Endothelial cell (in vitro differentiated cells): ENCODE measurements at places on chromosomes 1 and 21.

DNA sequence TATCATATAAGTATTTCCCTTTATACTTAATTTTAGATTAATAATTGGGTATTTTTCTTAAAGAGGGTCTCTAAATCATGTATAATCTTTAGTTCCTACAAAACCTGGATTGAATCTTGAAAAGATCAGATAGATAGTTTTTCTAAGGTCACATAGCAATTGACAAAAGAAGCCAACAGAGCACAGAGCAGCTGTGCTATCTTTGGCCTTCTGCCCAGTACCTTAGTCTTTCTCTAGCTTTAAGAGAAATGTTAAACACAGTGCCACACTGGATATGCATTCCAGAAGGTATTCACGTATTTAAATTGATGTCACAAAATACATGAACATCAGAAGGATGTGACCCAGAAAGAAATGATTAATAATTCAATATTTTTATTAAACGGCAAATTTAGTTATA, 86.8 kb downstream of the C21orf91 start:
- DNase-seq: no peak

- DNase-seq: no peak
Measured at GRCh38 chr1:61079296-61079897, 3.0 kb upstream of the NFIA start.

DNA sequence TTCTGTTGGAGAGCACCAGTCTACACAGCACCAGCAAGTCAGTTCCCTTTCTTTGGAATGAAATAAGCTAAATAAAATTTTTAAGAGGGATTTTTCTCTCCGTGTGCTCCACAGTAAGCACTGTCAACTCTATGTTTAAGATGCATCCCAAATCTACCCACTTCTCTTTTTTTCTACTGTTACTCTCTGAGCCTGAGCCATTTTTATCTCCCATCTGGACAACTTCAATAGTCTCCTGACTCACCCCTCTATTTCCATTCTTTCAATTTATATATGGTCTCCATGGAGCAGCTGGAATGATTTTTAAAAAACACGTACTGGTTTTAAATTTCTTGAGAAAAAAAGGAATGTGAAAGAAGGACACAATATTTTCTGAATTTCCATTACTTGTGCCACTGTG, 24.7 kb upstream of the CCT8 start:
- no peak for DNase-seq

DNA sequence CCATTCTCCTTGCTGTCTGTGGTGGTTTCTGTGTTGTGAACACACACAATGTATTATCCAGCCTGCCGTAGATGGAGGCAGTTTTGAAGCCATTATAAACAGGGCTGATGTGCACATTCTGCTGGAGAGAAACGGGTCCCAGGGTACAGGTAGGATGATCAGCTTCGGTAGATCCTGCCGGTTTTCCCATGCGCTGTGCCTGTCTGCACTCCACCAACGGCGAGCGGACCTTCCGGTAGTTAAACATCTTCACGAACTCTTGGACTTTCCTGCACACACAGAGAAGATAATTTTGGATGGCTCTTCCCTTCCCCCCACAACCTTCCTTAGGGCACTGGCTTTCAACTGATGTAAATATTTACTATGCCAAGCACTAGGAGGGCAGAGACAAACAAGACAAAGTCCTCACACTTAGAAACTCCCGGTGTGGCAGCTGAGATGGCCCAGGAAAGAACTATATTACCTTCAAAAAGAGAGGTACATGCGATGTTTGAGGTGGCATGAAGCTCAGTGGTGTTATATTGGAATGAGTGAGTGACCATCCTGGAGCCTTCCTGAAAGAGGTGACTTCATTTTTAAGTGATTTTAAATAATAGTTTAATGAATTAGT, 41.7 kb downstream of the ALPL start:
- no peak for DNase-seq

GRCh38 chr1:201693890-201694607, 134.9 kb upstream of the IPO9 start:
- no peak for DNase-seq

DNA sequence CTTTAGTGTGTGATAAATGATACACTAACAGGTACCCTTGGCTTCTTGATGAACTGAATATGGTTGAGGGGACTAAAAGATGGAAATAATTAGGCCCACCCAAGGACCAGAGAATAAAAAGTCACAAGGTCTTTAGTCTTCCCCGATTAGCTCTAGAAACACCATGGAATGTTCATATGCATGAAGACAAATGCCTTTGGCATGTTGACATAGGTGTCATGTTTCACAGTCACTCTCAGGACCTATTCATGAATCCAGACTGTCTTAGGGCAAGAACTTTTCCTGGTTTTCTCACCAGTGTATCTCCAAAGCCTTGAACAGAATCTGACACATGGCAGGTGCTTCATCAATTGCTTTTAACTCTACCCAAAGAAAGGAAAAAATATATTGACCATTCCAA, 412.8 kb downstream of the AJAP1 start:
- DNase-seq: no peak

DNA sequence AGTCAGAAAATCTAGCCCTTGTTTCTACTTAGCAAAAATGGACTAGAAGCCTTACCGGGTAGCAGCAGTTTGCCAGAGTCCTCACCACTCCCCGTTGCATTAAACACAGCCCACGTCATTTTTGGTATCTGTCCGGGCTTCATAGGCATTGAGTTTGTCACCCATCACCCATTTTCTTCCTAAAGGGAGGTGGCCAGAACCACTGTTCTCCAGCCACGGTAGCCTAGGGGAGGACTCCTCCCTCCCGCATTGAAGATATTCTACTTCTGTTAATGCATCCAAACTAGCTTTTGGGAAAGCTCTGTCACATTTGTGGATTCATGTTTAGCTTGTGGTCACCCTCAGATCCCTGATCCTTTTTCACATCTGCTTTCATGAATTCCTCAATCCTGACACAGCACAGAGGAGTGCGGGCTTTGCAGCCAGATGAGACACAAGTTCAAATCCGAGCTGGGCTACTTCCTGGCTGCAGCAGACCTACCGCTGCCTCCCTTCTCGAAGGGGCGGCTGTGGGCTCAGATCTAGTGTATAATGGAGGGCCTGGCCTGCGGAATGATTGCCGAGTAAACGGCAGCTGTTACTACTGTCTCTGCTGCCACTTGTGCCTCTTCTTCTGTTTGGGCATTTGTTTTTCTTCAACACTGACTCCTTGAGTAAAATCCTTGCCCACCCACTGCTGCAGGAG, 63.2 kb upstream of the EFHD2 start:
- no peak for DNase-seq

GRCh38 chr1:225977937-225978748, 21.0 kb downstream of the SDE2 start:
- no peak for DNase-seq
